ENCODE measurements at places on chromosomes 11 and 22.
A peak's percentile ranks its signal among the peaks of the same experiment; 100 is the strongest.

DNA sequence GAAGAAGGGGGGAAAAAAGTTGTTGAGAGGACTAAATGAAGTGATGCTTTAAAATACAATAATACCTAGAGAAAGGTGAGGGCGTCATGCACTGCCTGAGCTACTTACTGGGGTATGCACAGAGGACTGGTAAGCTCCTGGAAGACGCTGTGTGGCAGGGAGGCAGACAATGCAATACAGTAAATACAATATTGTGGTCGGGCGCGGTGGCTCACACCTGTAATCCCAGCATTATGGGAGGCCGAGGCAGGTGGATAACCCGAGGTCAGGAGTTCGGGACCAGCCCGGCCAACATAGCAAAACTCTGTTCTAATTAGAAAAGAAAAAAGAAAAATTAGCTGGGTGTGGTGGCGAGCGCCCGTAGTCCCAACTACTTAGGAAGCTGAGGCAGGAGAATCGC lies 683 bp upstream of the SYTL2 start:
- no peak for DNase-seq

GRCh38 chr11:95088946-95089619 lies 563 bp upstream of the ENDOD1 start:
- DNase-seq = no peak

GRCh38 chr11:41498726-41499125 lies 39.3 kb upstream of the LRRC4C start:
- DNase-seq = no peak

DNA sequence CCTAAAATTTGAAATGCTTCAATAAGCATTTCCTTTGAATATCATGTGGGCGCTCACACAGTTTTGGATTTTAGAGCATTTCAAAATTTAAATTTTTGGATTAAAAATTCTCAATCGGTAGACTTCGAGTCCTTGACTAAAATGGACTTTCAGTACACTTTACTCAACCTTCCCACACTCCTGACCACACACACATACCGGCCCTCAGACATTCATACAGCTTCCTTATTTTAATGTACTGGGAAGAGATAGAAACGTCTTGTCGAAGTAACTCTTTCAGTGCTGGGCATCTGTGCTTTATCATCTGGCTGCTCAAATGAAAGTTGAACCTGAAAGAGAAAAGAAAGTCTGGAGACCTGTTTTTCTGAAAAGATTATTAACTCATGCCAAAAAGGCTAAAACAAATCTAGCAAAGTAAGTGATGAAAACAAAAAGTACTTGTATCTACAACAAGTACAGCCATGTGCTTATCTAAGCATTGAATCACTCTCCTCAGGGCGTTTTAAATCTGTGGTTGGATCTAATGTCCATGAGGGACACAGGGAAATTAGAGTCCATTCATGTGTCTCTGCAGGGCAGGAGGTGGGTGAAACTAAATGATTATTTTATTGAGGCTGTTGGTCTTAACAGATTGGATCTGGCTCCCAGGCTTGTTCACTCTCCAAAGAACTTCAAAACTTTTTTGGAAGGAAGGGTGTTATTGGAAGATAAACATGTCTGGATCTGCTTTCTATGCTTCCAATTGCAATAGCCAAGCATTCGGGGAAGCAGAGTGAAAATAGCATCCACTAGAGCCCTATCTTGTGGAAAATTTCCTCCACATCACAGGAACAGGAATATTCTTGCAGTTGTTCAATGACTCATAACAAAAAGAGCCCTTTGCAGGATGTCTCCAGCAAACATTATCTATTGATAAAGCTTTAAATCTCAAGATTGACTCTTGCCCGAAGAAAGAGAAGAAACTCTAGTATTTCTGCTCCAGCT lies 47.0 kb downstream of the CARD18 start:
- DNase-seq = no peak

DNA sequence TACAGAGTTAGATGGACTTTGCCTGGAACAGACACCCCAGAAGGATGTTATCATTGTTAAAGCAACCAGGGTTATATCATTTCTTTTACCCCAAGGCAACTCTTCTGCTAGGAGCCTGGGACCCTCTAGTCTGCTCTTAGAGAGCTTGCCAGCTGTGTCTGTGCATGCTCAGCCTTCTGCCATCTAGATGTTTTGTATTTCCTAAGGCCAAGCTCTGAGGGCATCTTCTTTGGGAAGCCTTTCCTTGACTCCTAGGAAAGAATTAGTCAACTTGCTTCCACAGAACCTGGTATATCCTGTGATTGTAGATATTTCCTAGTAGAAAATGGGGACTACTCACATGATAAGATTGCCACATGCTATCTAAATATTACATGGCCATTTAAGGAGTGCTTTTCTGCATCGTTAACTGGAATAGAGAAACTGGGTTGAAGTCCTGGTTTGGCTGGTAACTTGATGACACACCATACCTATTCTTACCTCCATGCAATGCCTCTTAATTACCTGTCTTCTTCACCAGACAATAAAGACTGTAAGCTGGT lies 87.6 kb downstream of the STIM1 start:
- no peak for DNase-seq

DNA sequence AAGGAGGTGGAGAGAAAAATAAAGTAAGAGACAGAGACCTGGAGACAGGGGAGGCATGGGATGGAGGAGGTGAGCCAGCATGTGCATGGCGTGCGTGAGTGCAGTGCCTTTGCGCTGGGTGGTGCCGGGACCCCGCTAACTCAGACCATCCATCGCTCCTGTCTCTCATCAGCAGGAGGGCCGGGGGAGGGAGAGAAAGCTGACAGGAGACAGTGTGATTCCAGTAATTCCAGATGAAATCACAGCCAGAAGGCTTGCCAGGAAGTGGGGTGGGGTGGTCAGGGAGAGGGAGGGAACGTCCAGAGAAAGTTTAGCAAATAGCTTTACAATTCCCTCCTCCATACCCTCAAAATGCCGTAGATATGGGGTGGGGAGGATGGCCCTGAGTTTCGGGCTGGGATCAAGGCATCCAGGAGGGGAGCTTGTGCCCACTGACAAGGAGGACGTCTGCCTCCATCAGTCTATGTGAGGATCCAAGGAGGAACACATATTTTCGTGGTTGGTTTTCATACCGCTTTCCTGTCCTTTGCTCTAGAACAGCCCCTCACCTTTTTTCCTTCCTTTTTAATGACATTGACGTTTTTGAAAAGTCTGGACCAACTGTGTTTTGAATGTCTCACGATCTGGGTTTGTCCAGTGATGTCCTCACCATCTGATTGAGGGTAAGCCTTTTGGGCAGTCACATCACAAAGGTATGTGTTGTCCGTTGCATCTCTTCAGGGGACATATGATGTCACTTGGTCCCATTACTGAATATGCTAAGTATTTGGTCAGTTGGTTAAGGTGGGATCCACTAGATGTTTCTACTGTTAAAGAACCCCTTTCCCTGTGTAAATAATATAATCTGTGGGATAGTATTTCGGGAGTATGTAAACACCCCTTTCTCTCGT lies 567.3 kb downstream of the MIAT start:
- no peak for DNase-seq

DNA sequence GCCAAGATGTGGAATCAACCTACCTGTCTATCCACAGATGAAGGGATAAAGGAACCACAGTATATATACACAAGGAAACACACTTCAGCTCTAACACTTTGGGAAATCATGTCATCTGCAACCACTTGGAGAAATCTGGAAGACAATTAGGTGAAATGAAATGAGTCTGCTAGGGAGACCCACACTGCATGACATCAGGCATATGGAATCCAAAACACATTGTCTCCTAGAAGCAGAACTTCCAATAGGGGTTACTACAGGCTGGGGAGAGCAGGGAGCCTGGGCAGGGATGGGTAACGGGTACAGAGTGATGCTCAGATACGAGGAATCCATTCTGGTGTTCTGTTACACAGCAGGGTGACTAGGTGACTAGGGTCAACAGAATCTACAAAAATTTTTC lies 18.3 kb downstream of the RGL4 start:
- no peak for DNase-seq

DNA sequence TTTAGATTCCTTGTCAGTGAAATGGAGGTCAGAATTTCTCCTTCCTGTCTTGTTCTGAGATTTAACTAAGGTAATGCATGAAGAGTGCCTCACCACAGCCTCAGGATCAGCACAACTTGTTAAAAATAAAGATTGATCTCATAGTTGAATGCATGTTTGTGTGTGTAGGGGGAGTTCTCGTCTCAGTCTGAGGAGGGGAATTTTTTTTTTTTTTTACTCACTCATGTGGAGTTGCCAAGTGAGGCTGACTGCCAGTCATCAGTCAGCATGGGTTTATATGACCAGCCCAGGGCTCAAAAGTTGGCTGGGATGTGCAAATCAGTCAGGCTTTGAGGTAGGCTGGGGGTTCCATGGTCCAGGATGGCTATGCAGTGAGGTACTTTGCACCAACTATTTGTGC lies 113.2 kb downstream of the FANCF start:
- DNase-seq = no peak

DNA sequence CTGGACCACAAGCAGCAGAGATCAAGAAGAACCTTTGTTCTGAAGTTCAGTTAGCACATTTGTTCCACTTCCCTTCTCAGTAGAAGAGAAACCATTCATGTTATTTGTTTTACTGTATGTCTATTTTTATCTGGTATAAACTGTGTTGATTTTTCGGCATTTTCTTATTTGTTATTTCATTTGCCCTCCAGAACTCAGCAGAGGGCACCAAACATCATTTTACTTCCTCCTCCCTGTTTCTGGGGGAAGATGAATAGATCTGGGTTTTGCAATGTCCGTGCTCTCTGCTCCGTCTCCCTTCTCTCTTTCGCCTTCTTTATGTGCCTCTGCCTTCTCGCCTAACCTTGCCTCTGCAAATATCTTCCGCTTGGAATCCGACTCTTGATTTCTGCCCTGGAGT lies 366.9 kb downstream of the NTM start:
- no peak for DNase-seq

GRCh38 chr11:117677729-117678310 lies 119.2 kb downstream of the DSCAML1 start:
- no peak for DNase-seq

- no peak for DNase-seq
Measured at GRCh38 chr22:28043266-28043665, 124.2 kb upstream of the PITPNB start.

DNA sequence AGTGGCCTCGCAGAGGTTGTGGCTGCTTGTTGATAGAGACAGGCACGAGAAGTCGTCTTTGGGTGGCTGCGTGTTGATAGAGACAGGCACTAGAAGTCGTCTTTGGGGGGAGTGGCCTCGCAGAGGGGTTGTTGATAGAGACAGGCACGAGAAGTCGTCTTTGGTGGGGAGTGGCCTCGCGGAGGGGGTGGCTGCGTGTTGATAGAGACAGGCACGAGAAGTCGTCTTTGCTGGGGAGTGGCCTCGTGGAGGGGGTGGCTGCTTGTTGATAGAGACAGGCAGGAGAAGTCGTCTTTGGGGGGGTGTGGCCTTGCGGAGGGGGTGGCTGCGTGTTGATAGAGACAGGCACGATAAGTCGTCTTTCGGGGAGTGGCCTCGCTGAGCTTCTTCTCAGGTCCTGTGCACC lies 328.8 kb downstream of the TBC1D22A start:
- no peak for DNase-seq

GRCh38 chr11:121456151-121456550 lies 3.4 kb upstream of the SORL1-AS1 start:
- no peak for DNase-seq

DNA sequence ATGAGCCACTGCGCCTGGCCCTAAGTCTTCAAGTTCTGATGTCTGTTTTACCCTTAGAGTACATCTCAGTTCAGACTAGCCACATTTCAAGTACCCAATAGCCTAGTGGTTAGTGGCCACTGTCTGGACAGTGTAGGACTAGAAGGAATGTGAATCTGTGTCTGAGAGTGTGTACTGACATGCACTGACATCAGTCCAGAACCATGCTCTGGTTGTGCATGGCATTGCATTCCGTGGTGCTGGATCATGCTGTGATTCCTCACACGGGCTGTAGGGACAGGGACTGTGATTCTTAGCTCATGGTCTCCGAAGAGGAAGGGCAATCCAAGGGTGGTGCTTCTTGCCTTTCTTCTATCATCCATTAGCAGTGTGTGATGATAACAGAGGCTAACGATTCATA lies 41.1 kb downstream of the AMOTL1 start:
- no peak for DNase-seq

GRCh38 chr11:7495882-7496551 lies 10.7 kb downstream of the OLFML1 start:
- DNase-seq = no peak

- no peak for DNase-seq
Measured at GRCh38 chr11:15374418-15374817, 259.7 kb downstream of the INSC start.

DNA sequence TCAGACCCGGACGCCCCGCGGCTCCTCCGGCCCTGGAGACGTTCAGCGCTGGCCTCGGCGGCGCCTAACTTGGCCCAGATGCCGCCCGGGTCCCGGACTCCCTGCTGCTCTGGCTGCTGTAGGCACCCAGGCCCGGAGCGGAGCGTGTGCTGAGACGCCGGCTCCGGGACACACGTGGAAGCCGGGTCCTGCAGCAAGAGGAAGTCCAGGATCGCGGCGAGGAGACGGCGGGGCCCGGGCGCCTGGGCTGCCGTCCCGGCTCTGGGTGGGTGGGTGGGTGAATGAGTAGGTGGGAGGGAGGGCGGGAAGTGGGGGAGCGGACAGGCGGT lies 223 bp downstream of the WT1 start:
- DNase-seq = no peak

DNA sequence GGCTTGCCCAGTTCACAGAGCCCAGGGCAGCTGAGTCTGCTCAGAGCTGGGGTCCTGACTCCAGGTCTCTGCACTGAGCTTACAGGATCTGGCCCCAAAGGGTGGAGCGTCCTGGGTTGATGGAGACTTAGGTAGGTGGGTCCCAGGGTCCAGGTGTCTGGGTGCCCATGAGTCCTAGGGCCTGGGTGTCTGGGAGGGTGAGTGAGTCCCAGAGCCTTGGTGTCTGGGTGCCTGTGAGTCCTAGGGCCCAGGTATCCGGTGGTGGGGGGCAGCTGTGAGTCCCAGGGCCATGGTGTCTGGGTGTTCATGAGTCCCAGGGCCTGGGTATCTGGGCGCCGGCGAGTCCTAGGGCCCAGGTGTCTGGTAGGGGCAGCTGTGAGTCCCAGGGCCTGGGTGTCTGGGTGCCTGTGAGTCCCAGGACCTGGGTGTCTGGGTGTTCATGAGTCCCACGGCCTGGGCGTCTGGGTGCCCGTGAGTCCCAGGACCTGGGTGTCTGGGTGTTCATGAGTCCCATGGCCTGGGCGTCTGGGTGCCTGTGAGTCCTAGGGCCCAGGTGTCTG lies 1505.6 kb downstream of the BRD1 start:
- no peak for DNase-seq

DNA sequence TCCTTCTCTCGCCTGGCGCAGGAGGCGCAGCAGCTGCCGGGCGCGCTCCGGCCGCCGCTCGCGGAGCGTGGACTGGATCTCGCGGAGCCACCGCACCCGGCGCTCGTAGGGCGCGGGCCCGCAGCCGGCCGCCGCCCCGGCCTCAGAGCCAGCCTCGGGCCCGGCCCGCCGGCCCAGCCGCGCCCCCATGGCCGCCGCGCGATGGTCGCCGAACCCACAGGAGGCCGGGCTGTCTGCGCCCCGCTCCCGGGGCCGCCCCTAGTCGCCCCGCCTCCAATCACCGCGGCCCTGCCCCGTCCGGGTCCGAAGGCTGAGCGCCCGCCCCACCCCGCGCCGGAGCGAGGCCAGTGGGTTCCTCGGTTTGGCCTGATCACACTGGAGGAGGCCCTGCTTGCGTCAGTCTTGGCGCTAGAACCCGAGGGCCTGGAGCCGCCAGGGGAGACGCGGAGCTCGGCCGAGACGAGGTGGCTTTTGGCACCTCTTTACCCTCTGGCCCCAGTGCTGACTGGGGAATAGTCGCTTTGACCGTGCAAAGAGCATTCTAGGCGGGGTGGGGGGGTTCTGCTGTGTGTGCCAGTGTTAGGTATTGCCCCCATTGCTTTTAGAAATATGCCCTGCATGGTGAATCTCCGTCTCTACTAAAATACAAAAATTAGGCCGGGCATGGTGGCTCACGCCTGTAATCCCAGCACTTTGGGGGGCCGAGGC lies at the start of gene LRRC75B:
Gene LRRC75B, minus strand, starts transcription at position 223 of the 708 bp plus-strand sequence. Its CDS starts 34 bp downstream, at position 189.
- peak; percentile 21 for DNase-seq
